ENCODE measurements at places on chromosomes 6 and 20.

DNA sequence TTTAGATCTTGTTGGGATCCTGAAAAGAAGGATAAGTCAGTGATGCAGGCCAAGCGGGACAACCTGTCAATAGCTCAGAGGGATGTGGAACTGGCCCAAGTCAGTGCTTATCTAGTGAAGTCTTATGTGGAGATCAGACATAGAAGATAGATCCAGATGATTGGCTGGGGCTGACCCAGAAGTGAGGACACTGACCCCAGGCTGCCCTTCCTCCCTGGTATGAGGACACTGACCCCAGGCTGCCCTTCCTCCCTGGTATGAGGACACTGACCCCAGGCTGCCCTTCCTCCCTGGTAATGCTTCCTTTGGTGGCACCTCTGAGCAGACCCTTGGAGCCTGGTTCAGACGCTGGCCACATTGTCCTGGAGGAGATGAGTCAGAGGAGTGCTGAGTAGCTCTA is 159.7 kb downstream of the PHACTR3 start:
- no peak for DNase-seq

DNA sequence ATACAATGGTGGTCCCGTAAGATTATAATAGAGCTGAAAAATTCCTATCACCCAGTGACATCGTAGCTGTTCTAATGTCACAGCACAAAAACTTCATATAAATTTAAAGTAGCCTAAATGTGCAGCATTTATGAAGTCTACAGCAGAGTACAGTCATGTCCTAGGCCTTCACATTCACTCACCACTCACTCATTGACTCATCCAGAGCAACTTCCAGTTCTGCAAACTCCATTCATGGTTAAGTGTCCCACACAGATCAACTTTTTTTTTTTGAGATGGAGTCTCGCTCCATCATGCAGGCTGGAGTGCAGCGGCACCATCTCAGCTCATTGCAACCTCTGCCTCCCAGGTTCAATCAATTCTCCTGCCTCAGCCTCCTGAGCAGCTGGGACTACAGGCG is 20.9 kb upstream of the KCNG1 start:
- DNase-seq = no peak

GRCh38 chr20:4490045-4490444 is 231.7 kb upstream of the PRND start:
- DNase-seq = no peak

GRCh38 chr6:119463081-119463626 is 113.6 kb upstream of the MAN1A1 start:
- DNase-seq = no peak

GRCh38 chr6:31419842-31420241 is 16.4 kb downstream of the MICA start:
- DNase-seq = no peak

DNA sequence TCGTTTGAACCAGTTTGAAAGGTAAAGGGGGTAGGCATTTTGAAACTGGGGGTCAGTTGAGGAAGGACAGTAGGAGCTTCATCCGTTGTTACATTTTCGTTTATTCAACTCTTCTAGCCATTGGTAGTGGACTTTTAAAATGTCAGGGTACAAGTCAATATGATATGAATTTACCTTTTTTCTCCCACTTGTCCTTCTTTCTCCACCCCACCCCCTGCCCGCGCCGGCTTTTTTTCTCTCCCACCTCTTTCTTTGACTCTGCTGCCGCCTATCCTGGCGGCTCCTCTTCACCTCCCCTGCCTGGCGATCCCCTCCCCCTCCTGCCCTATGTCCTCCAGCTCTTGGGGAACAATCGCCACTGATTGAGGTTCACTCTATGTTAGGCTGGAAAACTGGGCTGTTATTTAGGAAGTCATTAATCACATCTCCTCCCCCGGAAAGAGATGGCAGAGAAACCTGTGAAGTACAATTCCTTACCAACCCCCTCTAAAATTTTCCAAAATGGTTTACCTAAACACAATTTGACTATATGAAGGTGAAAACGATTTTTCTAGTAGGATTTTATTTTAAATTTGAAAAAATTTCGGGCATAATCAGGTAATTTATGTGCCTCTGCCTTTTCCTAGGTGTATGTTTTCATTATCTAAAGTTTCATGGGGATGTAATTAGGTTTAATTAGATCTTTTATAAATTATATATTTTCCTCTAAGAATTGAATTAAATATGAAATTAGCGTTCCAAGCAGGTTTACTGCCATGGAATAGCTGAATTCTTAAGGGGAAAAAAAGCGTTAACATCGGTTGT is 778 bp upstream of the LIN28B start:
- no peak for DNase-seq

DNA sequence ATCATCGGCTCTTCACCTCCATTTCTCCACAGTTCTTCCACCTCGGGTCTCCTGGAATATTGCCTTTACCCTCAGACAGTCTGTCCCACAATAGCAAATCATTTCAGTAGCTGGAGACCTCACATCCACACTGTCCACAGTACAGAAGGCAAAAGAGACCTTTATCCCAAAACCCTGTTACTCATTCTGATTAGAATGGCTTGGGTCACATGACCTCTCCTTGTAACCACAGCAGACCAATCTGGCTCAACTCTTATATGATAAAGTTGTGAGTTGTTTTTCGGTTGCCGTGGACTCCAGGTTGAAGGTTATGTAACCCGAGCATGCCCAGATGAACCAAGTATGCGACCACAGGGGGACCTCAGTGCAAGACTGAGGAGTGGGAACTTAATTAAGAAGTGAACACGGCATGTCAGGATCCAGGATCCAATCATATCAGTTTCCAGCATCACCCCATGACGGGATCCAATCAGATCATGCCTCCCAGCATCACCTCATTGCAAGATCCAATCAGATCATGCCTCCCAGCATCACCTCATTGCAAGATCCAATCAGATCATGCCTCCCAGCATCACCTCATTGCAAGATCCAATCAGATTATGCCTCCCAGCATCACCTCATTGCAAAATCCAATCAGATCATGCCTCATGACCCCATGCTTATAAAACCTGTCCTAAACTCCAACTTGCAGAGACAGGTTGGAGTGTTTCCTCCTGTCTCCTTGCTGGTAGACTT is 68.7 kb downstream of the LY86 start:
- no peak for DNase-seq

- no peak for DNase-seq
Observed at GRCh38 chr6:167107787-167108186, 15.1 kb upstream of the CCR6 start.

- DNase-seq = no peak
Observed at GRCh38 chr6:53029257-53029656, 34.2 kb upstream of the GSTA4 start.

DNA sequence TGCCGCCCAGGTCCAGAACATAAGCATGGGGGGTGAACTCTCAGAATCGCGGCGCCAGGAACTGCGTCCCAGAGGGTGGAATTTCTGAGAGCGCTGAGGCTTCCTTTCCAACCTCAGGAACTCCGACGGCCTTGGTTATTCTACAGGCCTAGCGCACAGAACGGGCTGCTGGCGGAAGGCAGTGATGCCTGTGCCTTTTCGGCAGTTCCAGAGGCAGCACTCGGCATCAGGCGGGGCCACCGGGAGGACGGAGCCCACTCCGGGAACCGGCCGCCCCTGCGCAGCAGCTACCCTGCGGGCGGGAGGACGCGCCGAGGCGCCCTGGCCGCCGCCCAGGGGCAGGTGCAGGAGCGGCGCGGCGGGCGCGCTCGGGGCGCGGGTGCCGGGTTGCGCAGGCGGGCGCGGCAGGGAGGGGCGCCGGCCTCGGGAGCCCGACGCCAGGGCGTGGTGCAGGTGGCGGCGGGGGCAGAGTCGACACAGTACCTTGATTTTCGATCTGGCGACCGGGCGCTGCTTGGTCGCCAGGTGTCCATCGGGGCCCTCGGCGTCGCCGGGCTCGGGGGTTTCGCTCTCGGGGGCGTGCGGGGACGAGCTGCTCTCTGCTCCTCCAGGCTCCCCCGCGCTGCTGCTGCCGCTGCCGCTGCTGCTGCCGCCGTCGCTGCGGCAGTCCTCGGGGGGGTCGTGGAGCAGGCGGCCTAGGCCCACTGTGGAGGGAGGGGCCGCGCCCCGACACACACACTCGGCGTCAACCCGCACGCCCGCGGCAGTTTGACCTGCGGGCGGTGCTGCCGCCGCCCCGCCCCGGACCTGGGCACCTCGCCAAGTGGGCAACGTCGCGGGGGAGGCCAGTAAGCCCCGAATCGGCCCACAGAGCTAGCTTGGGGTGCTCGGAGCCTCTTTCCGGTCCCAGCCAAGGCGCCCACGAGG is 1.3 kb downstream of the OVOL2 start:
- no peak for DNase-seq

DNA sequence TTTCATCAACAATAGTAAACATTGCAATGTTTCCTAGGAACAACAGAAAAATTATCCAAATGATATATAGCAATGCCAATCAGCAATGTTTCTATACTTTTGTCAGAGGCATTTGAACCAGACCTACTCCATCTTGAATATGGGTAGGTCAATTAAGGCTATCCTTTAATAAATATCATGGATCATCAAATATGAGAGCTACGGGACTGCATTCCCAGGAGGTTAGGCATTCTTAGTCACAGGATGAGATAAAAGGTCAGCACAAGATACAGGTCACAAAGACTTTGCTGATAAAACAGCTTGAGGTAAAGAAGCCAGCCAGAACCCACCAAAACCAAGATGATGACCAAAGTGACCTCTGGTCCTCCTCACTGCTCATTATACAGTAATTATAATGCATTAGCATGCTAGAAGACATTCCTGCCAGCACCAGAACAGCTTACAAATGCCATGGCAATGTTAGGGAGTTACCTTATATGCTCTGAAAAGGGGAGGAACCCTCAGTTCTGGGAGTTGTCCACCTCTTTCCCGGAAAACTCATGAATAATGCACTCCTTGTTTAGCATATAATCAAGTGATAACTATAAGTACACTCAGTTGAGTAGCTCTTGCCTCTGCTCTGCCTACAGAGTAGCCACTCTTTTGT is 8.6 kb upstream of the SERPINB6 start:
- no peak for DNase-seq

DNA sequence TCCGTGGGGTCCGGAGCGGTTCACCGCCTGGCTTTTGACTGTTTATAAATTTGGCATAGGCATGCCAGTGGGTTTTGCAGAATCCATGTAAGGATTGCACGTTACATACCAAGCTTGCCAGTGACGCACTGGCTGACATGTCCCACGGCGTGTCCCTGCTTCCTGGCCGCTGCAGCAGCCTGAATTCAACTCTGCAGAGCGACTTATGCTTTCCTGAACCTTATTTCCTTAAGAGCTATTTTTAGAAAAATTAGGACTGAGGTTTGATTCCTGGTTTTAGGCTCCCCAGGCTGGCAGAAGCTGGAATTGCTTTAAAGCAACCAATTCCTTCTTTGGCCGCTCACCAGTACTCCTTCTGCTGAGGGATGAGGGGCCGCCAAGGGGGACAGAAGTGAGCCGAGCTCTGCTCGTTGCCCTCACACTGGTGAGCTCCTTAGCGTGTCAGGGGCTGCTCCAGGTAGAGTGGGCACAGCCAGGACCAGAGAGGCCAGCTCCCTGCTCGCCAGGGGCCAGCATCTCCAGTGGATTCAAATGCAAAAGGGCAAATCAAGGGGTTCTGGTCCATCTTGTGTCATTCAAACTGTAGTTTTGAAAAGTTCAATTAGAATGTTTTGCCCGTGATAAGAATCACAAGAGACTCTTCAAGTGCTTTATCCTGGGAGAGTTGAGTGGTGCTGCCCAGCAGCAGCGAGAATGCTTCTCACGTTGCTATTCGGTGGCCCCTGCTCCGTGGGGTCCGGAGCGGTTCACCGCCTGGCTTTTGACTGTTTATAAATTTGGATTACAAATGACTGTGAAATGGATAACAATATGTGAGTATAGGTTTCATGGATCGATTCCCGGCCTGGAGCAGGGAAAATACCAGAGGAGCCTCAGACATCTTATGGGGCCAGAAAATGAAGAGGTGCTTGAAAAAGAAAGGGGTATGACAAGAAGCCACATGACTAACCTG is 17.5 kb upstream of the IRF4 start:
- DNase-seq = no peak

DNA sequence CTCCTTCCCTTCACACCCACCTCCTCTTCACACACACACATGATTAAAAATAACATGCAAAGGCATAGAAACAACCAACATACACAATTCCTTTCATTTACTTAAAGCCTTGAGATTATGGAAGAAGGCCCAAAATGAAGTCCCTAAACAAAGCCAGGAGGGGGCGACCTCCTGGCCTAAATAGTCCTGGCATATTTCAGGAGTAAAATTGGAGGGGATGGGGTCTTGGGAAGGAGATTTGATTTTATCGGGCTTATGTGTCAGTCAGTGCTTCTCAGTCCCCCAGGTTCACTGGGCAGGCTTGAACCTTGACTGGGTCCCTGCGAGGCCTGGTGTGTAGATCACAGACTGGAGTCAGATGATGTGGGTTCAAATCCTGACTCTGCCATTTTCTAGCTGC is 266.4 kb downstream of the SAMD5 start:
- DNase-seq = no peak

DNA sequence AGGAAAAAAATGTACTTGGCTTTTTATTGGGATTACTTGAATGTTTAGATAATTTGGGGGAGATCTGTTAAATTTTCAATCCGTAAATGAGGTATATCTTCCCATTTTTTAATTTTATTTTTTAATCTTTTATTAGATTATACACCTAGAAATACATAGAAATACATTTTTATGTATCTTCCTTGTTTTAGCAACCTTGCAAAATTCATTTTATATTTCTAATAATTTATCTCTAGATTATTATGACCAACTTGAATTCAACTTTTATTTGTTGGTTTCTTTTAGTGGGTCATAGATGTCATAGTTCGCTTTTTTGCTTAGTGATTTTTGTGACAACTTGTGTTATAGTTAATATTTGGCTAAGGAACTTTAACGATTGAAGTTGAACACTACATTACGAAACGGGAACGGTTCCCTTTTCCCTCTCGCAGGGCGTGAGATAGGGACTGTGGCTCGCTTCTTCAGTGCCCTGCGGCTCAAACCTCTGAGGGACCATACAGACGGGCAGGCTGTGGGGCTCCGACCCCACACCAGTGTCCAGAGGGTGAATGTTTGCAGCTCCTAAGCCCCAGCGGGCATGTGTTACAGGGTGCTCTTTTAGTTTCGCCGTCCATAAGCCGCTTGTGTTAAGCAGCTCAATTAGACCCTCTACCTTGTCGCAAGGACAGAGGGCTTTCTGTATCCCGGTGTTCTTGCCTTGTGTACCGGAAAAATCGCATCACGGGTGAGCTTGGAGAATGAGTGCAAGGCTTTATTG is 53.8 kb downstream of the PRND start:
- DNase-seq = no peak

GRCh38 chr6:157647261-157647915 is 175.7 kb upstream of the SNX9 start:
- no peak for DNase-seq

DNA sequence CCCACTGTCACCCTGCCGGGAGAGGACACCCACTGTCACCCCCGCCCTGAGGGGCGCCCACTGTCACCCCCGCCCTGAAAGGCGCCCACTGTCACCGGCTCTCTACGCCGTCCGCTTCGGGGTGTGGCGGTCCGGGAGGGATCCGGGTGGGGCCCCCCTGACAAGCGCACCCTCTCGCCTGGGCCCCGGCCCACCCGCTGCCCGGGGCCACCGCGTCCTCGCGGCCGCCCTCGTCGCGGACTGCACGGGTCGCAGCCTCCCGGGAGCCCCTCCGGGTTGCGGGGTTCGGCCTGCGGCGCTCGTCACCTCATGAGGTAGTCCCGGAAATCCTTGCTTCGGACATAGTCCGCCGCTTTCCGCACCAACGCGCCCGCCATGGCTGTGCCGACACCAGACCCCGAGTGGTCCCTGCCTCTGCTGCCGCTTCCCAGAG is 224 bp downstream of the MPC1 start:
- DNase-seq = no peak

All from NCI-H1417 treated with DMSO at 0.1 percent for 48 hours (cell line).